Osteocyte (in vitro differentiated cells): ENCODE measurements at places on chromosomes 4 and X.

- DNase-seq = no peak
Observed at GRCh38 chr4:55358668-55359067, 12.6 kb downstream of the SRD5A3 start.

DNA sequence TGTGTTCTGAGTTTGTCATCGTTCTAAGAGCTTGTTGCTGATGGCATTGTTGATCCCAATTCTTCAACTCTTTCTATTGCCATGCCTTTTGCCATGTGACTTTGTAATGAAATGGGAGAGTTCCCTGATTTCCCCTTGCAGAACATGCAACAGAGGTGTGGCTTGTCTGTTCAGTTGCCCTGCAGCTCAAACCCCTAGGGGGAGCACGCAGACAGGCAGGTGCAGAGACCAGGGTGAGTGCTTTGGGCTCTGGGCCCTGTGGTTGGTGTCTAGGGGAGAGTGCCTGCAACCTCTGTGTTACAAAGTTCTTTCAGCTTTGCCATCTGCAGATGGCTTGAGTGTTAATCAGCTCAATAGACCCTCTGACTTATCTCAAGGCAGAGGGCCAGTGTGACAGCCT is 332.7 kb downstream of the MID1IP1 start:
- no peak for DNase-seq

GRCh38 chr4:173852775-173853174 is 322.7 kb upstream of the HAND2 start:
- no peak for DNase-seq

GRCh38 chr4:108385076-108385475 is 216.3 kb upstream of the LEF1 start:
- no peak for DNase-seq

GRCh38 chr4:122052677-122053076 is 99.5 kb upstream of the BLTP1 start:
- no peak for DNase-seq

- no peak for DNase-seq
Observed at GRCh38 chr4:151888367-151888866, 127.6 kb upstream of the GATB start.

- no peak for DNase-seq
Observed at GRCh38 chr4:102451266-102451665, 49.9 kb upstream of the NFKB1 start.

- DNase-seq = no peak
Observed at GRCh38 chr4:151979819-151980218, 219.0 kb upstream of the GATB start.

DNA sequence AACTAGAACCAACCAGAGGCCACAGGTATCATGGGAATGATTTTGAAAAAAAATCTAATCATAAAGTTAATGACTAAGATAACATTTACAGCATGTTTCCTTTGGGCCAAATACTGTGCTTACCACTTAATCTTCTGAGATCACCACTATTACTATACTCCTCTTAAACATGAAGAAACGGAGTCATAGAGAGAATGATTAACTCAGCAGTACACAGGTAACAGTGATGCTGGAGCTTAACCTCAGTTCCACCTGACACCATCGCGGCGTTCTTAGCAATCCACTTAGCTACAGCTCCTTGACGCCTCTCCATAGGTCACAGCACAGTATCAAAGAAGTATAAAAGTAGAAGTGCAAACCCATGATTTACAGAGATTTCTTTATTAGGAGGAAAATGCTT is 592.6 kb upstream of the SLIT2 start:
- DNase-seq = no peak

DNA sequence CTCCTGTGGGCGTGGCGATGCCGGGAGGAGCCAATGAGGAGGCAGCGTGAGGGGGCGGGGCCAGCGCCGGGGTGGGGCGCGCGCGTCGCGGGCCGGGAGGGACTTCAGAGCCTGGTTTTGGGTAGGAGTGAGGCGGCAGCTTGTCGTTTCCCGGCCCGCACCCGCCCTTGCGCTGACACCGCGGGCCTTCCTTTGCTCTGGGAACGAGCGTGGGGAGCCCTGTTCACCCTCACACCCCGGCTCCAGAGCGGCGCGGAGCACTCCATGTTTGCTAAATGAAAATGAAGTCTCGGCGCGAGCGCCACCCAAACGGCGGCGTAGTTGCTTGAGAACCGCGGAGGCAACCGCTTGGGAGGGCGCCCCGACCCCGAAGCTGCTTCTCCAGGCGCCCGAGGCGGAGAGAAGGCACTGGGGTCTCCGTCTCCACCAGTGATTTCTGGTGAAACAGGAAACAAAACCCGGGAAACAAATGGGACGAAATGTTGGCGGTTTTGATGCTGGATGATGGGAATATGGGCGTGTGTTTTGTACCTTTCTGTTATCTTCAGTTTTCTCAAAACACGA is 497 bp upstream of the GRPEL1 start:
- no peak for DNase-seq

- DNase-seq = no peak
Observed at GRCh38 chr4:20119141-20119540, 132.6 kb upstream of the SLIT2 start.

- no peak for DNase-seq
Observed at GRCh38 chrX:33324099-33324498, 112.8 kb upstream of the DMD start.

DNA sequence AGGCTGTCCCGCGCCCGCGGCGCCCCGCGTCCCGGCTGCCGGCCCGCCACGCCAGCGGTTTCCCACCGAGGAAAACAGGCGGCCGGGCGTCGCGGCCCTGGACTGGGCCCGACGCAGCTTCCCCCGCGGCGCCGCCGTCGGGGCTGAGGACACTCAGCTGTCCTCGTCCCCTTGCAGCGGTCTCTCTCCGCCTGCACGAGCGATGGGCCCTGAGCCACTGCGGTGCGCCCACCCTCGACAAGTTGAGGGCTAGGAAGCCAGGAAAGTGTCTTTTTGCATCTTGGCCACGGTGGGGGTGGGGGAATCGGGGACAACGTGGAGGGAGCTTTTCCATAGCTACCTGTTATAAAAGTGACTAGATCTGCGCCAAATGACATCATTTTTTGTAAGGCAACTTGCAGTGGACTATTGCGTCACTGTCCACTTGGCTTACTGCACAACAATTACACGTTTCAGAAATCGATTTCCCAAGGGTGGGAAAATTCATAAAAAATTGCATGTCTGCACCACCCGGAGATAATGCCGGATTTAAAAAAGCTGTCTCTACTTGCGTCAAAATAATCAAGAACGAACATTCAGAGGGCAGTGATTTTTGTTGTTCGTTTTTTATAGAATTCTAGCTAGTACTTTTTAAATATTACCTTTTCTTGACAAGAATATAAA is 1.1 kb downstream of the KLHL15 start:
- DNase-seq = no peak

- DNase-seq = no peak
Observed at GRCh38 chrX:10367406-10367805, 210.6 kb downstream of the CLCN4 start.

DNA sequence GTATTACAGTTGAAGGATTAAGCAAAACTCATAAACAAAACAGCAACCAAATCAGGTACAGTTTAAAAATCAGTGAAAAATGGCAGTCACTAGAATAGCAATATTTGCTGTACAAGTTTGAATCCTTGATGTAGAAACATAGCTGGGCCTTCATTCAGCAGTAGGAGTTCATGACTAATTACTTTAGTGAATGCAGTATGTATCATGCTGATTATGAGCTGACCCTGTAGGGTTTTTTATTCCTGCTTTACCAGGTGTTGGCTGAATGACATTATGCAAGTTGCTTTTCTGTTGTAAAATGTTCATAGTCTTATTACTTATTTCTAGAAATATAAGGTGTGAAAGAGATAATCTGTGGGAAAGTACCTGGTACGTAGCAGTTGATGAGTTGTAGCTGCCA is 179.6 kb downstream of the CCSER1 start:
- no peak for DNase-seq

GRCh38 chr4:67236788-67237187 is 308.5 kb downstream of the CENPC start:
- DNase-seq = no peak

DNA sequence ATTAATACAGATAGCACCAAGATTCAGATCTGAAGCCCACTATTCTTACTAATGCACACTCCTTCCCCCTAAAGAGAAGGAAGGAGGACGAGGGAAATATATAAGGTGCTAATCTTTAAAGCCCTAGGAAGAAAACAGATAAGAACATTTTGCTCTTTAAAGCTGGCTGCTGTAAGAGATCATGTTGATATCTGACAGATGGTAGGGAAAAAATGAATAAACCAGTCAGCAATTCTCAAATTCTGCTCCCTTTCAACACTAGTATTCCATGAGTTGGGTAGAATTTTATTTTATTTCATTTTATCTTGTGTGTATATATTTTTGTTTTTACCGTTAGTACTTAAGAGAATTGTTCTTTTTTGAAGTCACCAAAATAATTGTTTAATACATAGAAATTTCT is 19.2 kb downstream of the OTC start:
- no peak for DNase-seq

- DNase-seq = no peak
Observed at GRCh38 chr4:68407868-68408190, 39.4 kb upstream of the TMPRSS11E start.

GRCh38 chrX:153900831-153901752 is 3.4 kb upstream of the AVPR2 start:
- DNase-seq = no peak

DNA sequence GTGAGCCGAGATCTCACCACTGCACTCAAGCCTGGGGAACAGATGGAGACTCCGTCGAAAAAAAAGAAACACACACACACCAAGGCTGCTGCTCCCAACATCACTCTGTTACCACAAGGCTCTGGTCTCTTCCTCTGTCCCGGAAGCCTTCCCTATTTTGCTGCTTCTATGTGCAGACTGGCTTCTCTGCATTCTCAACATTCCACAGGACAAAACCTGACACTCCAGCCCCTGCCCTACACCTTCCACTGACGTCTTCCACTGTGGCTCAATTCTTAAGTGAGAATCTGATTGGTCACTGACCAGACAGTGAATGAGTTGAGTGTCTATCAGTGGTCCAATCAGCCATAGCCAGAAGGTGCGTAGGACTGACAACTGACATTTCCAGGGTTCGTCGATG is 5.9 kb downstream of the ODAPH start:
- no peak for DNase-seq

GRCh38 chr4:156774422-156774821 is 197.2 kb downstream of the PDGFC start:
- DNase-seq = no peak

DNA sequence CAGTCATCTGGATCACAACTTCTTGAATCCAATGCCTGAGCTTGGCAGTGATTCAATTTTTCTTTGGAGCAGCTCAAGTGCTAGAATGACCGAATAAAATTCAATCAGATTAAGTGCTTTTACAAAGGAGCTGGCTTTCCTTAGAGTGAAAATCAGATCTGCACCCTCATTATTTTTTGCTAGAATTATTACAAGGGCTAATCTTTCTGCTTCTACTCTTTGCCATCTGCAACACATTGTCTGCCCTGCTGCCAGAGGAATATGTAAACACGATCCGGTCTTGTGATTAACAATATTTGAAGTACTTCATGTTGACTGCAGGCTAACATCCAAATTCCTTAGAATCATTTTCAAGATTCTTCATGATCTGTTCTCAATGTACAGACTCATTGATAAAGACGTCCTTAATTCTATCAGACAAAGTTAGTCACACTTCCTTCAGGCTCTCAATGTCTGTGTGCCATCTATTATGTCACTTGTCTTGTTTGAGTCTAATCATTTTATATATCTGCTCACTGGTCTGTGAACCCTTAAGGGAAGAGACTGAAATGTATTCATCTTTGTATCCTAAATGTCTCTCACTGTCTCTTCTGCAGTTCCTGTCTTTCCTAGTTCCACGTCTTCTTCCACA is 531.2 kb downstream of the GALNTL6 start:
- no peak for DNase-seq

- no peak for DNase-seq
Observed at GRCh38 chrX:149571770-149572169, 15.5 kb downstream of the MAGEA9B start.

DNA sequence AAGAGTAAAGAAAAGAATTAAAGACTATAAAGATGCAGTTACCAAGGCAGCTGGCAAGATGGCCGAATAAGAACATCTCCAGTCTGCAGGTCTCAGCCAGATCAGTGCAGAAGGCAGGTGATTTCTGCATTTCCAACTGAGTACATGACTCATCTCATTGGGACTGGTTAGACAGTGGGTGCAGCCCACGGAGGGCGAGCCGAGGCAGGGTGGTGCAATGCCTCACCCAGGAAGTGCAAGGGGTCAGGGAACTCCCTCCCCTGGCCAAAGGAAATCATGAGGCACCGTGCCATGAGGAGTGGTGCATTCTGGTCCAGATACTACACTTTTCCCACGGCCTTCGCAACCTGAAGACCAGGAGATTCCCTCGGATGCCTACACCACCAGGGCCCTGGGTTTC is 20.5 kb downstream of the SPIN4 start:
- no peak for DNase-seq

DNA sequence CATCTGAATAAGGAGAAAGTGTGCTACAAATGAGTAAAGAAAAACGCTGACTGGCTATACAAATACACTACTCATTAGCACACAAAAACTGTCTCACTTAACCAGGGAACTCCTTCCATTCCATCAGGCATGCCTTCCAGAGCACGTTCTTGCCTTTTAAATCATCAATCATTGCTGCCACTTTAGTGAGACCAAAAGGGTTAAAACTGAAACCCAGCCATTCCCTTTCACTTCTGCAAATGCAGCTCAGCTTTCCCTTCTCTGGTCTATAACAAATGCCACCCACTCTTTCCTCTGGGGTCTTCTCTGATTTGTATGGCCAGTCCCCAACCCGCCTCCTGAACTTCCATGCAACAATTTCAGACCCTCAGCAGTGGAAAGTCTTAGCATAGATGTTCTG is 231.5 kb downstream of the TRIML1 start:
- no peak for DNase-seq

GRCh38 chr4:43564107-43564506 is 671.6 kb downstream of the GRXCR1 start:
- DNase-seq = no peak

DNA sequence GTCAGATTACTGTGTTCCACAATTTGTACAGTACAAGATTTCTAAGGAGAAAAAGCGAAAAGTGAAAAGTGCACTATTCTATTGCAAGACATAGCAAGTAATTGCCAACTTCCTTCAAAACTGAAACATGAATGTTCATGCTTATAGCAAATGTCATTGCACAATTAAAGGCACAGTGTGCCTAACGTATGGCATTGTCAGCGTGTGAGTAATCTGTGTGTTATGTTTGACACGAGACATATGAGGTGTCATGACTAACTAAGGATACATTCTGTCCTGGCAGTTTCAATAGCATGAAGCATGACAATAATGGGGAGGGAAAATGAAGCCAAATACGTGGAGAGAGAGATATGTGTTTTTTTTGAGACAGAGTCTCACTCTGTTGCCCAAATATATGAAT is 33.6 kb upstream of the TBC1D9 start:
- DNase-seq = no peak

DNA sequence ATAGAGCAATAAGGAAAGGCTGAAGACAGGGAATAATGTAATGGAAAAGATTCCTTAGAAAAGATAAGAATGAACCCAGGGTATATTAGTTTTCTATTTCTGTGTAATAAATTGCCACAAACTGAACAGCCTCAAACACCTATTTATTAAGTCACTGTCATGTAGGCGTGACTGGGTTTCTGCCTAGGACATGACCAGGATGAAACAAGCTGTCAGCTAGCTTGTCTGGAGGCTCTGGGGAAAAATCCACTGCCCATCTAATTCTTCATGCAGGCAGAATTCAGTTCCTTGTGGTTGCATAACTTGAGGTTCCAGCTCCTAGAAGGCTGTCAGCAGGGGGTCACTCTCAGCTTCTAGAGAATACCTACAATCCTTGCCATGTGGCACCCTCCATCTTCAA is 277.7 kb downstream of the TMA16 start:
- DNase-seq = no peak
